ENCODE measurements at places on chromosomes 3 and 15. TPM values are rescaled to one million over a fixed set of nuclear protein-coding genes. Genes with fewer than 3 reads are reported as not detected.

EPHA3 gene
- polyA plus RNA-seq = 3.2 TPM

APOD gene
- 9.5 TPM for polyA plus RNA-seq

CNBP gene
- 362 TPM for polyA plus RNA-seq

CPNE9 gene
- not detected for polyA plus RNA-seq

GPR156 gene
- 2.5 TPM for polyA plus RNA-seq

PPP4R2 gene
- 100 TPM for polyA plus RNA-seq

SMAD6 gene
- polyA plus RNA-seq = 25.6 TPM

ACP3 gene
- 105 TPM for polyA plus RNA-seq

KCNMB2 gene
- polyA plus RNA-seq = 23.8 TPM

GOLGA8S gene
- 0.79 TPM for polyA plus RNA-seq

CCR9 gene
- polyA plus RNA-seq = 0.09 TPM

SCAANT1 gene
- 1.1 TPM for polyA plus RNA-seq

SYNM gene
- 1.8 TPM for polyA plus RNA-seq

ZIC1 gene
- polyA plus RNA-seq = not detected

ARL14 gene
- polyA plus RNA-seq = not detected

TRH gene
- polyA plus RNA-seq = 0.44 TPM

C2CD4A gene
- 0.29 TPM for polyA plus RNA-seq

MST1R gene
- polyA plus RNA-seq = 1.7 TPM

ABCC5 gene
- 51.7 TPM for polyA plus RNA-seq

CYP8B1 gene
- polyA plus RNA-seq = 0.95 TPM

TERB2 gene
- polyA plus RNA-seq = not detected

ECE2 gene
- polyA plus RNA-seq = not detected

CILP gene
- polyA plus RNA-seq = 3.1 TPM

IL17RE gene
- polyA plus RNA-seq = 14.5 TPM

ATP8B4 gene
- 5.0 TPM for polyA plus RNA-seq

COLQ gene
- polyA plus RNA-seq = 8.9 TPM

C3orf18 gene
- 16.0 TPM for polyA plus RNA-seq

C3orf33 gene
- polyA plus RNA-seq = 8.6 TPM

SNX22 gene
- polyA plus RNA-seq = 2.1 TPM

RPS17 gene
- polyA plus RNA-seq = 2,473 TPM

DPPA2 gene
- 0.90 TPM for polyA plus RNA-seq

CASR gene
- 22.8 TPM for polyA plus RNA-seq

CAMK2N2 gene
- polyA plus RNA-seq = 0.33 TPM

GOLGA8H gene
- 1.0 TPM for polyA plus RNA-seq

CMC1 gene
- polyA plus RNA-seq = 28.7 TPM

SLC12A8 gene
- 8.3 TPM for polyA plus RNA-seq

All from renal cortex interstitium (tissue), 15 donors.